ENCODE measurements at places on chromosomes 5 and 9.

- DNase-seq = no peak
These were observed 138.3 kb downstream of the PAX5 start for GRCh38 chr9:36895744-36896260.

DNA sequence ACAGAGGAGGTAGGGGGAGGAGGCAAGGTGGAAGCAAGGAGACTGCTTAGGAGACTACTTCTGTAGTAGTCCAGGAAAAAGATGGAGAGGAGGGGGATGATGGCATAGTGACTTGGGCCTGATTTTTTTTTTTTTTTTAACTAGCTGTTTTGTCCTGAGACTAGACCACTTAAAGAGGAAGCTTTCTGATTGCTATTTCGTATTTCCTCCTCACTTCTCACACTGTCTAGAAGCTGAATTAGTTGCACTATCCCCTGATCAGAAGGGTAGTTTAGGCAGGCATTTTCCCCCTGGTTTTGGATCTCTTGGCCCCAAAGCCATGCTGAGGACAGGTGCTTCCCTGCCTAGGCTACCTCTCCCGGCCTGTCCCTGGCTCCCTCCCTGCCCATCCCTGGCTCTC lies 14.9 kb downstream of the LARP1 start:
- DNase-seq = no peak

DNA sequence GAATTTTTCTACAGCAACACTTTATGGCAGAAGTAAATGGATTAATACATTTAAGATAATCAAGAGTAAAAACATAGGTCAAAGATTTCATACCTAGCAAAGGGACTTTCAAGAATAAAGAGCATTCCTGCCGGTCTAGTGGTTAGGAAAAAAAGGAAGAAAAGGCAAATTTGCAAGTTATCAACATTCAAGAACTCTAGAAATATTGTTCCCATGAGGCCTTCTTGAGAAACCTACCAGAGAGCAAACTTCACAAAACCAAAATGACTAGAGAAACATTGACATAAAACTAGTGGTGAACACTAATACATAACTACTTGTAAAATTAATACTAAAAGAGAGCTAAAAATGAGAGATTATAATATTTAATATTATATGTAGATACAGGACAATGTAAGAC lies 320.2 kb upstream of the RGMB start:
- no peak for DNase-seq

GRCh38 chr9:35579130-35579529 lies 25.9 kb upstream of the TESK1 start:
- DNase-seq = no peak

- DNase-seq = no peak
These were observed 134.4 kb downstream of the FGF1 start for GRCh38 chr5:142551338-142552067.

GRCh38 chr9:124929464-124929863 lies 11.4 kb downstream of the GOLGA1 start:
- DNase-seq = no peak

DNA sequence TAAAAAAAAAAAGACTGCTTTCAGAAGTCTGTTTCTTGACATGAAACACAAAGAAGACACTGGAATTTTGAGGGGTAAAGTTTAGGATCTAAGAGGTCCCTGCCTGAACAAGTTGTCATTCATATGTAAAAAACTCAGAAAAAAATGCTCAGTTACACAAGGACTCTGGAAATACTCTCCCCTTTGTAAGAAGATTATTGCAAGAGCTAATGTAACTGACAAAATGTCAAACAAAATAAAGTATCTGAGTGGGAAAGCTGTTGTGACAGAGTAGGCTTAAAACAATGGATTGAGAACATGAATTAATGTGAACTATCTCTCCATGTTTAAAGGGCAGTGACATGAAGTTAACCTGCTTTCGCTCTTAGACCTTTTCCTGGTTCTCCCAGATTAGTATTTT lies 416.7 kb upstream of the TYRP1 start:
- no peak for DNase-seq

- DNase-seq = no peak
These were observed 4.1 kb upstream of the NSMF start for GRCh38 chr9:137462986-137463930.

GRCh38 chr5:15885156-15885555 lies 294.4 kb downstream of the MARCHF11 start:
- no peak for DNase-seq

- DNase-seq = no peak
These were observed 689 bp downstream of the AK3 start for GRCh38 chr9:4740388-4740637.

- DNase-seq = no peak
These were observed 167.7 kb upstream of the RPS23 start for GRCh38 chr5:82445726-82446335.

DNA sequence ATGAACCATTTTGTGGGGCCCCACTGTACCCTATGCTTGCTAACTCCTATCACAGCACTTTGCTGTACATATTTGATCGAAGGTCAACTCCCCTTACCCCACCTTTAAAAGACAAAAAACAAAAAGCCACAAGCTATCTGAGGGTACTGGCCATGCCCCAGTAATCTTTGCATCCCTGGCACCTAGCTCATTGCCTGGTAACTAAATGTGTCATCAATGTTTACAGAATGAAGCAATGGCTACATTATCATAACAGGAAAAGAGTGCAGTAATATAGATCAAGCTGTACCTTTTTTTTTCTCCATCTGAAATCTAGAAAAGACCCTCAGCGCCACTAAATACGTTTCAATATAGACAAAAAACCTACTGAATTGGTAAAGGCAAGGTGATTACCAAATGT lies 188.0 kb downstream of the ELAVL2 start:
- DNase-seq = no peak

DNA sequence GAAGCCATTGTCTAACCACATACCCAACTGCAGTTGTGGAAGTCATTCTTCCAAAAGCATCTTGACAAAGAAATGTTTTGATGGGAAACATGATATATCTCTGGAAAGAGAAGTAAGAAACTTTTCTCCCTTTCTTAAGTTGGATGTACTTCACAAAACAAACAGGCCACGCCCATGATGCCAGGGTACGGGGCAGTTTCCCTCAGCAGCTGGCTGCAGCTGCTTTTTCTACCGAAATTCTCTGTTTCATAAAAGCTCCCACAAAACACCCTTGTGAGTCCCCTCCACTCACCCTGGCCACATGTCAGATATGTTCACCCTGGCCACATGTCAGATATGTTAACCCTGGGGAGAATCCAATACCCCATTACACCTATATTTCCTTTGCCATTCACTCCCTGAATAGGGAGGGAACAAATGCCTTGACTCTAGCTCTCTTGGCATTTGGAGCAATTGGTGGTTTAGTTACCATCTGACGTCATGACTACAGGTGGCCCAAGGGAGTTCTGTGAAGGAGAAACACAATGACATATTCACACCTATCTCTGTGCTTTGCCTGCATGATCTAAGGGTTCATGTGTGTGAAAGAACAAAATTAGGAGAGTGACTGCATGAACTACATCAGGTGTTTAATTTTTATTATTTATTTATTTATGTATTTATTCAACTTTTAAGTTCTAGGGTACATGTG lies 103.0 kb downstream of the AOPEP start:
- no peak for DNase-seq

- no peak for DNase-seq
These were observed 63.1 kb upstream of the CDK5RAP2 start for GRCh38 chr9:120643061-120643460.

DNA sequence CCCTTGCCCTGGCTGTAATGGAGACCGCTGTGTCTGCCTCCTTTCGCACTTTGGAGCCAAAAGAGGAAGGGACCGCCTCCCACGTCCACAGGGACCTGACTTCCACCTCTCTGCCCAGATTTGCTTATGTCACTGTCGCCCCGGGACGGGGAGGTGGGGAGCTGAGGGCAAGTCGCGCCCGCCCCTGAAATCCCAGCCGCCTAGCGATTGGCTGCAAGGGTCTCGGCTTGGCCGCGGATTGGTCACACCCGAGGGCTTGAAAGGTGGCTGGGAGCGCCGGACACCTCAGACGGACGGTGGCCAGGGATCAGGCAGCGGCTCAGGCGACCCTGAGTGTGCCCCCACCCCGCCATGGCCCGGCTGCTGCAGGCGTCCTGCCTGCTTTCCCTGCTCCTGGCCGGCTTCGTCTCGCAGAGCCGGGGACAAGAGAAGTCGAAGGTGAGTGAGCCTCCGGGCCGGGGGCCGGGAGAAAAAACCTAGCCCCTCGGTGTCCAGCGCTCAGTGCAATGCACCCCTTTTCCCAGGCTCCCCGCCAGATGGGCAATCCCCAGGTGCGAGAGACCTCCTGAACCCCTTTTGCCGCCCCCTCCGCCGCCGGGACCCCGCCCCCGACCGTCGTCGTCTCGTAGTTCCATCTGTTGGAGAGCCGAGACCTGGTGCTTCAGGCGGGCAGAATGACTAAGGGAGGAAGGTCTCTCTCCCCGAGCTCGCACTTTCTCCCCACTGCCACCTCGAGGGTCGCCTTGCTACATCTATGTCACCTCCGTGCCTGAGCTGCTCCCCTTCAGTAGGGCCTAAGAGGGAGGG lies at the start of gene GPX3:
TSS of gene GPX3 (plus strand) at position 288 of the 807 bp plus-strand sequence. CDS start at position 352, 64 bp downstream.
- DNase-seq = peak; percentile 34

DNA sequence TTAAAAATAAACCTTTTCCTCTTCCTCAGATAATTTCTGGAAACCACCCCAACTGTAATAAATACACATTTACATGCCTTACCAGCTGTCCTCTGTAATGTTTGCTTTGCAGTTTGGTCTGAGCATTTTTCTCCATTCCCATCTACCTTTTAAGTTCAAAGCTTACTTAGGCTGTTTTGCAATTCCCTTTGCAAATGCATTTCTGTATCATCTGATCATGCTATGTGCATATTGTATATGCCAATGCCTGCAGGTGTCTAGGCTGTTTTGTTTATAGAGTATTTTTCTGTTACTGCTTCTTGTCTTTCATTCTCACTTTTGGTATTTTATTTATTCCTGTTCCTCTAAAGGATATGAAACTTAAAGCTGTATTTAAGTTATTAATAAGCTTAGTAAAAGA lies 86.3 kb downstream of the SLC44A1 start:
- DNase-seq = no peak

DNA sequence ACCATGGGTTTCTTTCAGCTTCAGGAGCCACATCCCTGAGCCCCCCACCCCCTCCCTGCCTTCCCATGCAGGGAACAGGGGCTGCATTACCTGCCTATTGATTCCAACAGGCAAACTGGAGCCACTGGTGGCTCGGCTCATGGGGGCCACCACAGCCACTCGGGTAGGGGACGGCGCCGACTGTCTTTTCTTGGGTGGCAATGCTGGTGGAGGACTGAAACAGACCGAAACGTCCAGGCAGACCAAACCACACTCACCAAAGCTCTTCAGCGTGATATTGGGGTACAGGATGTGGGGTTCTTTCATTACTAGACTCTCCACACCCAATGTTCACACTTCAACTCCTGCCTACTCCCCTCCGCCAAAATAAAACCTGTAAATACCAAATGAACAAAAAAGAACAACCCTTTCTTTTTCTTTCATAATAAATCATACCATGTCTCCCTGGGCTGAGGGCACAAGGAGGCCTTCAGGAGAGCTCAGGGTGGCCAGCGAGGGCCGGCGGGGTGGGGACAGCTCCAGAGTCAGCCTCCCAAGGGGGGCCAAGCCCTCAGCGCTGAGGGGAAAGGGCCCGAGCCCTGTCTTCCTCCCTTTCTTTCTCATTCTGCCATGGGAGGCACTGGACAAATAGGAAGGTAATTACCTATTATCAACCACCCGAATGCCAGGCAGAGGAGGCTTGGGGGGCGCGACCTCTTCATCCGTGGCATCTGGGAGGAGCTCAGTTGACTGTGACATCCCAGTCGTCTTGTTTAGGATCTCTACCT lies 83.3 kb downstream of the PRRT1B start:
- no peak for DNase-seq

GRCh38 chr5:57219386-57219785 lies 45.5 kb downstream of the GPBP1 start:
- DNase-seq = no peak

DNA sequence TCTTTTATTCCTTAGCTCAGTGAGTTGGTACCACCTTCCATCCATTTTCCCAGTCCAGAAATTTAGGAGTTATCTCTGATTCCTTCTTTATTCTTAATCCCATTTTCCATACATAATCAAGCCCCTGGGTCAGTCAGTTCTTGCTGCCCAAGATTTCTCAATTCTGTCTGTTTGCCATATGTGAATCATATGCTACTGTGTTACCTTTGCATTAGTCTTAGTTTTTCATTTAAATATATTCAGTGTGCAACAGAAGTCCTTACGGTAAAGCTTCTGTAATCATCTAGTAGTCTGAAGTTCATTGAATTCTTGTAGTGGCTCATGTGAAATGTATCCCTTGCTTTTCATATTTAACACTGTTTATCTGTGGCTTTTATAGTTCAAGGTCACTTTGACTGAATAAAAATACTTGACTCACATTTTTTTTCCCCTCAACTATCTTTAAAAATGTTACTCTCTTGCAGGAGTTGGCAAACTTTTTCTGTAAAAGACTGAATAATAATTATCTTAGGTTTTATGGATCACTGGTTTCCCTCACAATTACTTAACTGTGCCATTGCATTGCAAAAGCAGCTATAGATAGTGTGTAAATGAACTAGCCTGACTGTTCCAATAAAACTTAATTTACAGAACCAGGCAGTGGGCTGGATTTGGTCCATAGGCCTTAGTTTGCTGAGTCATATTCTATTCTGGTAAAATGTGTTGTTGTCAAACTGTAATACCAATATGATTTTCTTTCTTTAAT lies 6.9 kb downstream of the KIAA1958 start:
- DNase-seq = no peak

GRCh38 chr9:133463234-133463863 lies 3.6 kb downstream of the CACFD1 start:
- no peak for DNase-seq

DNA sequence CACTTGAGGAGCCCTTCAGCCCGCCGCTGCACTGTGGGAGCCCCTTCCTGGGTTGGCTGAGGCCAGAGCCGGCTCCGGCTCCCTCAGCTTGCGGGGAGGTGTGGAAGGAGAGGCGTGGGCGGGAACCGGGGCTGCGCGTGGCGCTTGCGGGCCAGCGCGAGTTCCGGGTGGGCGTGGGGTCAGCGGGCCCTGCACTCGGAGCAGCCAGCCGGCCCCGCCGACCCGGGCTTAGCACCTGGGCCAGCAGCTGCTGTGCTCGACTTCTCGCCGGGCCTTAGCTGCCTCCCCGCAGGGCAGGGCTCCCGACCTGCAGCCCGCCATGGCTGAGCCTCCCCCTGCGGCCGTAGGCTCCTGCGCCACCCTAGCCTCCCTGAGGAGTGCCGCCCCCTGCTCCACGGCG lies 6.2 kb upstream of the SHB start:
- no peak for DNase-seq

- DNase-seq = no peak
These were observed 54.6 kb downstream of the LHFPL2 start for GRCh38 chr5:78594021-78594420.

DNA sequence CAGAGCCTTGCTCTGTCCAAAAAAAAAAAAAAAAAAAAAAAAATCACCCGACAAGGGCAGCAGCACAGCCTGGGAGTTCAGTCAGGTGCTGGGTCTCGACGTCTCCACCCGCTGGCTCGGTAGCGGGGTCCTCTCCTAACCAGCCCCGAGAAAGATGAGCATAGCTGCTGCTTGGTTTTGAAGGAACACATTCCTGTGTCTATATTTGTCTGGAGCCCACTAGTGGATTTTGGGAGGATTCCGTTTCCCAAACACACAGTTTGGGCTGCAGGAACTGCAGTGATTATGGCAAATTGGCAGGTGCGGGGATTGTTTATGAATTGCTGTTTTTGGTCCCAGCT lies 1.2 kb downstream of the OTULINL start:
- DNase-seq = no peak
